ENCODE measurements at places on chromosomes 6 and 20. TPM values are rescaled to one million over a fixed set of nuclear protein-coding genes. Genes with fewer than 3 reads are reported as not detected.

Gene DNAH8
- not detected for total RNA-seq

Gene MCHR2
- not detected for total RNA-seq

Gene GSTA3
- not detected for total RNA-seq

Gene PI16
- total RNA-seq, result not detected

Gene EEF1A2
- 58.1 TPM for total RNA-seq

Gene UNC5CL
- not detected for total RNA-seq

GRCh38 chr6:129637340-129638054, 72.5 kb downstream of the ARHGAP18 start:
- DNase-seq, result no peak

DNA sequence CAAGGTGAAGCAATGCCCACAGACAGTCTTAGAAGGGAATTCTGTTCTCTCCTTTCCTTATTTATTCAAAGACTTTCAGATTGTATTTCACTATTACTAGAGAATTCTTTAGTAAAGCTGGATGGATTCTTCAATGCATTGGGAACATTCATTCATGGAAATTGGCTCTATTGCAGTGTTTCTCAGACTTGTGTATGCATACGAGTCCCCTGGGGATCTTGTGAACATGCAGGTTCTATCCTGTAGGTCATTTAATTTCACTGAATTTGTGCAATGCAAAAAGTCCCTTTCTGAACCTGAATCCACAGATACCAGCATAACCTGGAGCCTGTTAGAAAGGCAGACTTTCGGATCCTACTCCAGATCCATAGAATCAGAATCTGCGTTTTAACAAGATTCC, 160.9 kb upstream of the AHI1 start:
- no peak for DNase-seq

DNA sequence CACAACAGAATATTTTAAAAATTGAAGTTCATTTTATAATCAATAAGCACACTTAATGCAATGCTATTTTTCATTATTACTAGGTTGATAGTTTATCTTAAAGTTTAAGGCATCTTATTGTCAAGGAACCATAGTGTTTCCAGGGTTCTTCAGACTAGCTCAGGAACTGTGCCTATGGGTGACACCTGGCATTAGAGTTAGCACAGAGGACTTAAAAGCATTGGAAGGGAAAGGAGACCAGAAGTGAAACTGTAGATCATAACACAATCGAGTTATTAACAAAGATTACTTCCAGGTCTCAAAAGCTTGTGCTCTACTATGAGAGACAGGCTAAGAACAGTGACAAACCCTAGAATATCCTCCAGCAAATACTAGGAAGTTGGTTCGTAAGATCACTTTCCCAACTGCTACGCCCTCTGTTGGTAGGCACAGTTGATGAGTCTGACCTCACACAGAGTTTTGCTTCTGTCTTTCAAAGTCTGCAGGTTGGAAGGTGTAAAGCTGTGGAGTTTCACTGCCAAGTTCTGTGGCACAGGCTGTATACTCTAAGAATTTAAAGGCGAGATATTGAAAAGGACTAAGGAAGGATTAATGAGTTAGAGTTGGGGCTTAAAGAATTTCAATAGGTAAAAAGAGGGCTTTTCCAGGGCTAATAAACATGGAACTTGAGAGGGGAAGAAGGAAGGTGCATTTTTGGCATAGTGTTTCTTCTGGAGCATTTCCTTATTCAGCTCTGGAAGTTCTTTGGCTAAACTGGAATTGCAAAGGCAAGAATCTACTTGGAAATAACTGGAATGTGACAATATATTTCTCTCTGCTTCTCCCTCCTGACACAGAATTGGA, 531.3 kb upstream of the JAG1 start:
- peak; percentile 42 for DNase-seq

DNA sequence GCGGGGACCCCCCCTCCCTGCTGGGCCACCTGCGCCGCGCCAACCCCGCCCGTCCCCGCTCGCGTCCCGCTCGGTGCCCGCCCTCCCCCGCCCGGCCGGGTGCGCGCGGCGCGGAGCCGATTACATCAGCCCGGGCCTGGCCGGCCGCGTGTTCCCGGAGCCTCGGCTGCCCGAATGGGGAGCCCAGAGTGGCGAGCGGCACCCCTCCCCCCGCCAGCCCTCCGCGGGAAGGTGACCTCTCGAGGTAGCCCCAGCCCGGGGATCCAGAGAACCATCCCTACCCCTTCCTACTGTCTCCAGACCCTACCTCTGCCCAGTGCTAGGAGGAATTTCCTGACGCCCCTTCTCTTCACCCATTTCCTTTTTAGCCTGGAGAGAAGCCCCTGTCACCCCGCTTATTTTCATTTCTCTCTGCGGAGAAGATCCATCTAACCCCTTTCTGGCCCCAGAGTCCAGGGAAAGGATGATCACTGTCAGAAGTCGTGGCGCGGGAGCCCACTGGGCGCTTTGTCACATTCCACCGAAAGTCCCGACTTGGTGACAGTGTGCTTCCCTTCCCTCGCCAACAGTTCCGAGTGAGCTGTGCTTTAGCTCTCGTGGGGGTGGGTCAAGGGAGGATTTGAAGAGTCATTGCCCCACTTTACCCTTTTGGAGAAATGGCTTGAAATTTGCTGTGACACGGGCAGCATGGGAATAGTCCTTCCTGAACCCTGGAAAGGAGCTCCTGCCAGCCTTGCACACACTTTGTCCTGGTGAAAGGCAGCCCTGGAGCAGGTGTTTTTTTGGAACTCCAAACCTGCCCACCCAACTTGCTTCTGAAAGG, 2.1 kb downstream of the VEGFA start:
- DNase-seq, result peak; percentile 63

GRCh38 chr20:7392542-7393206, 547.6 kb downstream of the HAO1 start:
- DNase-seq, result no peak

- DNase-seq, result no peak
Observed at GRCh38 chr6:137970368-137970767, 103.3 kb downstream of the TNFAIP3 start.

GRCh38 chr6:117326396-117326795, 61.0 kb downstream of the VGLL2 start:
- no peak for DNase-seq

- DNase-seq, result no peak
Observed at GRCh38 chr6:60643870-60644269, 1642.2 kb downstream of the KHDRBS2 start.

DNA sequence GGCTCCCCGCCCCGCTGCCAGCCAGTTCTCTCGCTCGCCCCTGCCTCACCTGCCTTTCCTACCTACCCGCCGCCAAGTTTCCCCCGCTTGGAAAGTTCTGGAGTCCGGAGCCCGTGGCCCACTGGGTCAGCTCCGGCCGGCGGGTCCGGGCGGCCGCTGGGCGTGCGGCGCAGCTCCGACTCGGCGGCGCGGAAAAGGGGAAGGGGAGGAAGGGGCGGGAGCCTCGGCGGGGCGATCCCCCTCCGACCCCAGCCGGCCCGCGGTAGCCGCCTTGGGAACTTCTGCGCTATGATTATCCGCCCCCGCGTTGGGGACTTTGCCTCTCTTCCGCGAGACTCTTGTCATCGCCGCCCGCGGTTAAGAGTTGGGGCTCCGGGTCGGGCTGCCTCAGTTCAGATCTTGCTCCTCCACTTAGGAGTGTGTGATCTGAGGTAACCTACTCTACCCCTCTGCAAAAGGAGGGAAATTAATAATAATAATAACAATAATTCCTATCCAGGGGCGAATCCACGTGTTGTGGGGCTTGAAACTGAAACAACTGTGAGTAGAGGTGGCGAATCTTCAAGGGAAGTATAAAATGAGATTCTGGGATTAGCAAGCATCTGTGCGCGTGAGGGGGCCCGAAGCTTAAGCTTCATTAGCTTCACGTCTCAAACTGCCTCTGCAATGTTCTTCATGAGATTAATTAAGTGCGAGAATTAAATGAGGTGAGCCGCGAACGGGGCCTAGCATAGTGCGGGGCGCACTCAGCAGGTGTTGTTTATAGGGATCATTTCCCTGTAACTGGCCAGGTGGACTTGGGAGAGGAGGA, 30.8 kb downstream of the SF3B5 start:
- peak; percentile 11 for DNase-seq

DNA sequence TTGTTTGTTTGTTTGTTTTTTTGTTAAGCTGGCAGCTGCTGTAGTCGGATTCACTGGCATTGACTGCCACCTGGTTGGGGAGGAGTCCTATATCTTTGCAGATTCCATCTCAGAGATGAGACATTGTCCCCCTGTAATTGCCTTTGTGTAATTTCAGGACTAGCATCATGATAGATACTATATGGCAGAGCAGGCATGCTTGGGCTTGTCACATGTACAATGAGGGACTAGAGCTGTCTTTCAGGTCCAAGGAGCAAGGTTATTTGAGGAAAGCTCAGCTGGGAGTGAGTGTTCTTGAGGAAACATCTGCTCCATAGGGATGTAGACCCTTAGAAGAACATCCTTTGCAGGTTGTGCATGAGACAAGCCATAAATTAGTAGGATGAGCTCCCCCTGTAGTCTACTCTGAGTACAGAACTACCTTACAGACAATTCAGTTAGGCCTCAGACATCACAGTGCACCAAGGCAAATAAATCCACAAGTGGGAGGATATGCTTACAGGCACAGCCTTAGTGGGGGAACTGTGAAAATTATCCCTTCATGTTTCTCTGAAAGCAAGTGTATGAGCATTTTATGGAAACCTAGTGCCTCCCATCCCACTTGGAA, 62.1 kb downstream of the BMP2 start:
- no peak for DNase-seq

GRCh38 chr6:54910431-54910884, 63.9 kb downstream of the FAM83B start:
- DNase-seq, result peak; percentile 5

- no peak for DNase-seq
Observed at GRCh38 chr6:7390226-7390878, 744 bp downstream of the RIOK1 start.

GRCh38 chr6:31272836-31273626, 1.1 kb upstream of the HLA-C start:
- DNase-seq, result no peak

DNA sequence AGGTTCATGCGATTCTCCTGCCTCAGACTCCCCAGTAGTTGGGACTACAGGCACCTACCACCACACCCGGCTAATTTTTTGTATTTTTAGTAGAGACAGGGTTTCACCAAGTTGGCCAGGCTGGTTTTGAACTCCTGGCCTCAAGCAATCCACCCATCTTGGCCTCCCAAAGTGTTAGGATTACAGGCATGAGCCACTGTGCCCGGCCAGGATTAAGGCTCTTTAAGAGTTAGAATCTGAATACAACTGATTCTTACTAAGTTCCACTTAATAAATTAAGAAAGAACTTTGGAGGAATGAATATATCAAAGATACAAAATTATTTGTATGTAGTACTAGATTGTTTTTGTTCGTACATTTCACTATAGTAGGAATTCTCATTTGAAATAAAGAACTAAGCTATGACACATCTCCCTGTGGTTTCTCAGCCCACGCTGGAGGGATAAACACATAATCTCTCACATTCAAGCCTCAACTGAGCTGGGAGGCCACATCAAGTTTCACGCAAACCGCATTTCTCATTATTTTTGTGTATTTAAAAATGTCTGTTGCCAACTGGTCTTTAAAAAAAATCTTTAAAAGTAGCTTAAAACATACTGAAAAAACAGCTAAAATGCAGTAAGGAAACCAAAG, 34.2 kb downstream of the DTNBP1 start:
- DNase-seq, result no peak

GRCh38 chr6:99013661-99014060, 65.9 kb upstream of the FBXL4 start:
- DNase-seq, result no peak

- no peak for DNase-seq
Observed at GRCh38 chr6:1761477-1761877, 151.8 kb downstream of the FOXC1 start.

Measured in G401 (cell line).